IPS DF 6.9 (cell line): ENCODE measurements at places on chromosomes 3 and 15.

DNA sequence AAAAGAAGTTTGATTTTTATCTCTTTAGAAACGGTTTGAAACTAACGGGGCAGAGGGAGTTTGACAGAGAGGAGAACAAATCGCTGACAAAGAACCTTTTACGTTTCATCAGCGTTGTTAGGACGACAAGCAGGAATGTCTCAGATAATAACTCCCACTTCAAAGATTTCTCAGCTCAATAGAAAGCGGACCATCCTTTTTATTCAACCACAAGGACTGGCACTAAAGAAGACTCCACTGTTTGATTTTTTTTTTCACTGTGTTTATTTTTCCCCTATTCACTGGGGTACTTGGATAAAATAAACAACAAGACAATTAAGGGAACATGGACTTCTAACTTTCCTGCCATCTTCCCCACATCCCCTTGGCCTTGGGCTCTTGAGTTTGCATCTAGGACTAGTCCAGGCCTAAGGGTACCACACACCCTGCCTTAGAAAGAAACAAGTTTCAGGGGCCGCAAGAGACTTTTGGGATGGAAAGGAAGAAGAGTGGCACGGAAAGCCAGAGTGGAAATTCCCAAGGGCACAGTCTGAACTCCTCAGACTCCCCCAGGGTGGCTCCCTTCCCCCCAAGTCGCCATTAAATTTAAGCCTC lies 19.0 kb downstream of the ZIC4 start:
- no peak for DNase-seq

DNA sequence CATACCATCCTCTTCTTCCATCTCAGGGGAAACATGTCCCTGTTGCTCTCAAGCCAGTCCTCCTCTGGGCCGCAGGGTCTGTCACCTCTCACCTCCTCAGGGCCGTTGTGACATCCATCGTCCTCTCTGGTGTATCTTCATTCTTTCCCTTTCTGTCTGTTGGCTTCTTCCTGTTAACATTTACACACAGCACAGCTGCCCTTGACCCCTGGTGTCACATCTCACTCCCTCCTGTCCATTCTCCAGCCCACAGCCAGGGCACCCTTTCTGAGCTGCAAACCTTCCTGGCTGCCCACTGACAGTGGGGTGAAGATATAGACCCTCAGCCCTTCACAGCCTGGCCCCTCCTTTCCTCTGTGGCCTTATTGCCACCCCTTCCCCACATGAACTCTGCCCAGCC lies 79.6 kb upstream of the ADAMTSL3 start:
- no peak for DNase-seq

GRCh38 chr15:50765195-50765967 lies at the start of gene SPPL2A:
Gene SPPL2A, minus strand, starts transcription at chr15:50765706. Its CDS starts 173 bp downstream, at chr15:50765533.
- peak; percentile 27 for DNase-seq

DNA sequence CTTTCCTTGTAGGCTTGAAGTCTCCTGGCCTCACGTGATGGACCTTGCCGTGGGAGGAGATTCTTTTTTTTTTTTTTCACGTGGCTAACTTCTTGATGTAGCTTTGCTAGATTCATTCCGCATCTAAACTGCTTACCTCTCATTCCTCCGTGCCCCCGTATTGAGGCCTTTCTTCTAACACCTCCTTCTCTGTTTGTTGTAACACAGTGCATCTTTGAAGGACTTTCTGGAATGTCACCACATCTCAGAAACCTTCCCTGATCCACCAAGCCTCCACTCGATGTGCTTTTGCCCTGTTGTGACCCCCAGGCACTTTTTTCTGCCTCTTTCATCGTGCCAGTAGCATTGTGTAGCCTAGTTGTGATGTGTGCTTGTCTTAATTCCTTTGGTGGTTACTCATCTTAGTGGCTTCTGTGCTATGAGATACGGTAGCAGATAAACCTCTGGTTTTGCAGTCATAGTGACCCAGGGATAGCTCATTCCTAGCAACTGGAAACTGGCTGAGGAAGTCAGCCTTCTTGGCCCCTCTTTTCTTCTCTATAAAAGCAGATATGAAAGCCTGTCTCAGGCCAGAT lies 1.6 kb upstream of the BNC1 start:
- no peak for DNase-seq

GRCh38 chr3:172129850-172130716 lies 90.7 kb downstream of the FNDC3B start:
- no peak for DNase-seq

DNA sequence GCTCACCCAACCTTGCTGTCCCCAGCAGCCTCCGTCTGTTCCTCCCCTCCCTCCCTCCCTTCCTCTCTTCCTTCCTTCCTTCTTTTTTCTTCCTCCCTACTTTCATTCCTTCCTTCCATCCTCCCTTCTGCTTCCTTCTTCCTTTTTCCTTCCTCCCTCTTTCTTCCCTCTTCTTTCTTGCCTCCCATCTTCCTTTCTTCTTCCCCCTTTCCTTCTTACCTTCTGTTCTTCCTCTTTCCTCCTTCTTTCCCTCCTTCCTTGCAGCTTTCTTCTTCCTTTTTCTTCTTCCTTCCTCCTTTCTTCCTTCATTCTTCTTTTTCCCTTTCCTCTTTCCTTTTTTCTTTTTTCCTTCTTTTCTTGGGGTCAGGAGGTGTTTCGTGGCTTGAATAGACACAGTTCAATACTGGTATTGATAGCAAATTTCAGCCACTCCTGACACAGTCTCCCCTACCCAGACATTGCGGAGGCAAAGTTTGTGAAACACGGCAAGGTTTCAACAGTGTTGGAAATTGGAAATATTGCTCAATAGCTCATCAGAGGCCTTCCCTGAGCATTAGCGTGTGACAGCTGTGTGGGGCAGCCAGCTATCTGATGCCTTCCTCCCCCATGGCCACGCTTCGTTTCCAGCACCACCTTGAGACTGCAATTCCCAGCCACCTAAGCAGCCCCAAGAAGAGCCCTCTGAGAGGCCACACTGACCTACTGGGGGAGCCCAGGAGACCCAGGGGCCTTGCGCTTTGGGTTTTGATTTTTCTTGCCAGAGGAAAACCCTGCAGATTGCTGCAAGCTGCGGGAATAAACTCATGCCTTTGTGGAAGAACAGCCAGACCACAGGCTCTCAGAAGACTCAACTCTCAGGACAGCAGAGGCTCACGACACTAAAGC lies 82.2 kb downstream of the KLF15 start:
- DNase-seq, result no peak

- DNase-seq, result no peak
These were observed 24.7 kb downstream of the NPTN start for GRCh38 chr15:73608475-73608874.

DNA sequence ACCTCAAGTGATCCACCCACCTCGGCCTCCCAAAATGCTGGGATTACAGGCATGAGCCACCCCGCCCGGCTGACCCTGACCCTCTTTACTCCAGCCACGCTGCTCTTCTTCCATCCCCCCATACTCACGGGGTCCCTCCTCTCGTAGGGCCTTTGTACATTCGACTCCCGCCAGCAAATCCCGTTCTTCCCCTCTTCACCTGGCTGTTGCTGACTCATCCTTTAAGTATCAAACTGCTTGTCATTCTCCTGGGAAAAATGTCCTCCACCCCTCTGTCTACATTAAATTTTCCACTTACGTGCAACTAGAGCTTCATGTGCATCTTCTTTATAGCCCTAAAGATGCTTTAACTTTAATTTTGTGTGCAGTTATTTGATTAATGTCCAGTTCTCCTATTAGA lies 203.1 kb downstream of the OPA1 start:
- no peak for DNase-seq

- no peak for DNase-seq
These were observed 39.4 kb upstream of the SMAD3 start for GRCh38 chr15:67025719-67026609.

DNA sequence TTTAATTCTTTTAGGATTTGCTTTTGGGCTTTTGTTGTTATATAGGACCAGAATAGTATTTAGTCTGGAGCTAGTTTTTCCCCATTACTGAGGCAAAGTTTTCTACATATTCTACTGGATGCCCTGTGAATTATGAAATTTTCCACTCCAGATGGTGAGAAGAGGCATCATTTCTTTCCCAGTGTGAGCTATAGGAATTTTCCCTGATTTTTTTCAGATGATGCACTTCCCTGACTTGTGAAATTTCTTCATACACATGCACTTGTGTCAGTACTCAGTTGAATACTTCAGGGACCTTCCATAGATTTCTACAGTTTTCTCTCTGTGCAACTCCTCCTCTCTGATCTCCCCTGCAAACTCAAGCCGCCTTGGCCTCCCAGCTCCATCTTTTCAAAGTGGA lies 73.7 kb upstream of the SLCO2A1 start:
- no peak for DNase-seq

DNA sequence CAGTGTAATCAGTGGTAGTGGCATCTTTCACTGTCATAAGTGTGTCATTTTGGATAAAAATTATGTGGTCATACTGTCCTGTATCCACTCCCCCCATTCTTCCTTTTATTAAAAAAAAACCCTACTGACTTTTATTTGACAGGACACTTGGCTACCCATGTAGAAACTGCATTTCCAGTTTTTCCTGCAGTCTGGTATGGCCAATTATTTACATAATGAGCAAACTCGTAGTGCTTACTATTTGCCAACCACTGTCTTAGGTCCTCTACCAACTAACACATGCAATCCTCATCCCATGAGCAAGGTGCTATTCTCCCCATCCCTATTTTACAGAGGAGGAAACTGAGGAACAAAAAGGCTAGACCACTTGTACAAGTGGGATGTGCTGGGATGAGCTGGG lies 129.1 kb downstream of the MECOM start:
- no peak for DNase-seq

- DNase-seq, result no peak
These were observed 9.9 kb downstream of the RAMAC start for GRCh38 chr15:82995938-82996337.
